ENCODE measurements at places on chromosomes 11 and 22. TPM values are rescaled to one million over a fixed set of nuclear protein-coding genes. Genes with fewer than 3 reads are reported as not detected.

DNA sequence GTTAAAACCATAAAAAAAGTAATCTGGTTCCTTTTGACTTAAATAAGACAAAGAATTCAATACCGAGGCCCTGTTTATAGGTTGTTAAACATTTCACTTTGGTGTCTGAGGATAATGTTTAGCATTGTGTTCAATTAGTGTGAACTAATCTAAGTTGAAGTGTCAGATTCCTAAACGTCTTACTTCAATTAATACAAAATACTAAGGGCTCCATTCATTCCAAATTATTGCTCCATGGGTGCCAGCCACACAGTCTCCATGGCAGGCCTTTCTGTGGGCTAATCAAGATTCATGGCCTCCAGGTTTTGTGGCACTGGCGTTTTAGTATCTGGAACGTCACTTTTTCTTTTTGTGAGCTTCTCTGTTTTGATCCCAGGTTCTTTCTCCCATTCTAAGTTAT lies 89.4 kb downstream of the TMEM135 start:
- H3K27ac ChIP-seq = no peak overlapping the region
- H3K27me3 ChIP-seq = no peaks in the 10 kb centered on the region
- no peak overlapping the region for H3K4me3 ChIP-seq
- no peak for DNase-seq
- H3K4me1 ChIP-seq = no peaks in the 10 kb centered on the region

GRCh38 chr11:13760115-13760514 lies 91.6 kb downstream of the FAR1 start:
- peaks cover 11% of the 10 kb centered on the region for H3K4me1 ChIP-seq
- no peaks in the 10 kb centered on the region for H3K36me3 ChIP-seq
- DNase-seq = no peak
- no peaks in the 10 kb centered on the region for H3K27me3 ChIP-seq
- no peak overlapping the region for H3K4me3 ChIP-seq

GRCh38 chr11:2472428-2473186 lies 27.8 kb downstream of the KCNQ1 start:
- no peaks in the 10 kb centered on the region for H3K36me3 ChIP-seq
- no peaks in the 10 kb centered on the region for H3K4me1 ChIP-seq
- H3K27me3 ChIP-seq = peaks cover 83% of the 10 kb centered on the region
- no peak overlapping the region for H3K27ac ChIP-seq

Gene MS4A4E
- not detected for total RNA-seq

Gene MAPK11
- total RNA-seq = 2.3 TPM

Data from WTC11 (cell line).